K562 (cell line): ENCODE measurements at places on chromosomes 16 and 17.

GRCh38 chr16:17828012-17828411 is 357.3 kb upstream of the XYLT1 start:
- no peak for DNase-seq

GRCh38 chr17:4833941-4834680 is 971 bp downstream of the MINK1 start:
- DNase-seq, result no peak

DNA sequence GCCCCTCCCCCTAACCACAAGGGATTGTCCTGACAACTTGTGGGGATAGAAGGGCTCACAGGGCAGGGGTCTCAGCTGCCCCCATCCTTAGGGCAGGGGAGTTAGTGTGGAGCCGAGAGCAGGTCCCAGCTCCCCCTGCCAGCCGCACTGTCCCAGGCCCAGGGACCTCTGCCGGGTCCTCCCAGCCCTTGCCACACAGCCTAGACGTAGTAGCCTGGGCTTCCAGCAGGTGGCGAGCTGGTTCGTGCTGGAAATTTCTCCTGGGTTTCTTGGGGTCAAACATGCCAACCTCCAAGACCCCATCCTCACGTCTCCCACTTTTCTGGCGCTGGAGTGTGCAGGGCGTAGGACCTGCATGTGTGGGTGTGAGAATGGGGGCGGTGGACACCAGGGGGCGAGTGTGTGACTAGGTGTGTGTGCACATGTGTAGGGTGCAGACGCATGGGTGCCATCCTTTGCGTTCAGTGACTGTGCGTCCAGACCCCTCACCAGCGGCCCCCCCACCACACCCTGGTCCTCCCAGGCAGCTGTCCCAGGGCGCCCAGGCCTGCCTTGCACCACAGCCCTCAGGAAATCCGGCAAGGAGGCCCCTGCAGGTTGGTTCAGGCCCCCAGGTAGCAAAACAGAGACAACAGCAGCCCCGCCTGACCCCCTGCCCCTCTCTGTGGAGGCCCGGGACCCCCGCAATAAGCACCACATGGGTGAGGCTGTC is 29.5 kb downstream of the SBK1 start:
- peak; percentile 57 for DNase-seq

DNA sequence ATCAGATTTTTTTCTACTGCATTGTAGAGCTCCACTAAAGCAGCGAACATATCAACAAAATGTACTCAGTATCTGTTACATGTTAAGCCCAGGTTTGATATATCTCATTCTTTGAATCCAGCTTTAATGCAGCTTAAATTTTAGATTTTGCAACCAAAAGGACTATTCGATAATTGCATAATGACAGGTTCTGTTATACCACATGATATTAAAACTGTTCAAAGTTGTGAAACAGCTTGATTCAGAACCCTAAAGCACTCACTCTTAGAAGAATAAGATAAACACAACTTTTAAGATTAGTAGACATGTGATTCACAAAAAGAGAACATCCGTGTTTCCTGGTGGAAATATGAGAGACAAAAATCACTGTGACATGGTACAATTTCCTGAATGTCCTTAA is 427.9 kb downstream of the CDH11 start:
- no peak for DNase-seq

GRCh38 chr17:67656494-67657203 is 61.1 kb upstream of the NOL11 start:
- no peak for DNase-seq

GRCh38 chr17:42405963-42406495 is 17.0 kb downstream of the CAVIN1 start:
- peak; percentile 74 for DNase-seq

DNA sequence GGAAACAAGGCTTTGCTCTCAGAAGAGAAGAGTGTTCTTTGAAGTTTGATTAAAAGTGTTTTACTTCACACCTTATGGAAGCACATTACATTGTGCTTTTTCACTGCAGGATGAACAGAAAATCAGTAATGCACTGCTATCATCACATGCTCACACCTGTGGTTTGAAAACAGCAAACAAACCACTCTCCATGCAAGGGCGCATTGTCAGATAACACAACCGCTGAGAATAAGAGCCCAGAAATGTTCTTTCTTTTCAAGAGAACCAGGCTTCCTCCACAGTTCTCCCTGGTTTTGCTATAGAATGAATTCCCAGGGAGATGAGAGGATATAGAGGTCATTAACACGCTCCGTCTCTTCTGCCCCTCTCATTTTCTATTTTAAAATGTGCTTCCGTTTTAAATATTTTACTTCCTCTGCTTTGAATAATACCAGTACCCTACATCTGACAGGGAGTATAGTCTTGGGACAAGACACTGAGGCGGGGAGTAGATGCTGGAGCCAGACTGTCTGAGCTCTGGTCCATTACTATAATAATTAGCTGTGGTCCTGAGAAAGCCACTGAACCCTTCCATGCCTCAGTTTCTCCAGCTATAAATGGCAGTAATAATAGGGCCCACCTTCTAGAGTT is 71.6 kb downstream of the CDK5R1 start:
- peak; percentile 23 for DNase-seq

DNA sequence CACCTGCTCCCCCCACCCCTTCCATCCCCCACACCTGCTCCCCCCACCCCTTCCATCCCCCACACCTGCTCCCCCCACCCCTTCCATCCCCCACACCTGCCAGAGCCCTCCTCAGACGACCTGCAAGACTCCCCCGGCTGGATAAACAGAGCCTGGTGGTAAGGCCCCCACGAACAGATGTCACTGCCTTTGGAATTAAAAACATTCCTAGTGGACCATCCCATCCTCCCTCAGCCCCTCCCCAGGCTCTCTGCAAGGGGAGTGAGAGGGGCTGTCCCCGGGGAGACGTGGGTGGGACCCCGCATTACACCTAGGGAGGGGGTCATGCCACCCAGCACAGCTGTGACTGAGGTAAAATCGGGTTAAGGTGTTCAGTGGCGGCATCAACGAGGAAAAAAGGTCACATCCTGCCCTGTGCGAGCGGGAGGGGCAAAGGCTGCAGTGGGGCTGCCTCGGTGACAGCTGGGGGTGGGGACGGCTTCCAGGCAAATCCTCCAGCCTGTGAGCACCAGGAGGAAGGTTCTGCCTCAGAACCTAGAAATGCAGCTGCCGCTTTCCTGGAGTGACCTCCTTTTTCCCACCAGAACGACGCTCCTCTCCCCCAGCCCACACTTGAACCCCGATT is 38.7 kb downstream of the TIMM22 start:
- no peak for DNase-seq

DNA sequence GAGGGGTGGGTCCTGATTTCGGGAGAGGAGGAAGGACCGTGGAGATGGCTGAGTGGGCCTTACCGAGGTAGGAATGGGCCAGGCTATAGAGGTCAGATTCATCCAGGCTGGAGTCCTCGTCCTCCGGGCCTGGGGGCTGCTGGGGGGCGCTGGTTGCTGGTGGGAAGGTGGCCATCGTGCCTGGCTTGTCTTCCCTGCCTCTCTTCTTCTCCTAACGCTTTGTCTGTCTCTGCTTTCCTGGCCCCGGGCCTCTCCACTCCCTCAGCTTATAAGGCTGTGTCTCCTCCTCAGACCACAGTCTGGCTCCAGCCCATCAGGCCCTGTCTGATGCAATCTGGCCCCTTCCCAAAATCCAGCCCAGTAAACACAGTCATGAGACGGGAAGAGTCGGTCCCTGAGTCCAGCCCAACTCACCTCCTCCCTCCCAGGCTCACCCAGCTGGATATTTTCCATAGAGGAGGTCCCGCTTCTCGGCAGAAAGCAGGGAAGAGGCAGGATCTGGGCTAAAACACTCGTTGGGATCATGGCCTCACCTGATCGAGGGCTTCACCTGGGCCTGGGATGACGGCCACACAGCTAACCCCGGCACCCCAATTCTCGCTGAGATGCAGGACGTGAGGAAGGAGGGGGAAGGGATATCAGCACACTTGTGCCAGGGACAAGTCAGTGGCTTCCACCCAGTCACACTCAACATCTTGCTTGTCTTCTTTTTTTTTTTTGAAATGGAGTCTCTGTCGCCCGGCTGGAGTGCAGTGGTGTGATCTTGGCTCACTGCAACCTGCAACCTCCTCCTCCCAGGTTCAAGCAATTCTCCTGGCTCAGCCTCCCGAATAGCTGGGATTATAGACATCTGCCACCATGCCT is at the start of gene NUPR1:
Gene NUPR1, minus strand, starts transcription at position 242 of the 864 bp plus-strand sequence. Its CDS starts 67 bp downstream, at position 175.
- DNase-seq, result no peak

DNA sequence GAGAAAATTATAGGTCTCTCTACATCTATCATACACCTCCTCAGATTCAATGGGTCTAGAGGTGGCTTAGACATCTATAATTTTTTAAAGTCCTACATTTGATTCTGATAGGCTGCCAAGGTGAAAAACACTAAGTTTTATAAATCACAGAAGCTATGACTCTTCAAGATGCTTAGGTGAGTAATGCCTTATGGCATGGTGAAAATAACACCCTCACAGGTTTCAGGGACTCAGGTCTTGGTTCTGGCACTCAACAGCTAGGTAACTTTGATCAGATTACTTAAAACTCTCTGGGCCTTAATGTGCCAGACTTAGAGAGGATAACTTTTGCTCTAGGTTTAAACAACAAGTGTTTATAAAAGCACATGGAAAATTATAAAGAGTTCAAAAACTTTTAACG is 2.0 kb upstream of the COX10 start:
- DNase-seq, result no peak

GRCh38 chr16:5526826-5527225 is 429.2 kb upstream of the EEF2KMT start:
- no peak for DNase-seq
